BJ (cell line): ENCODE measurements at places on chromosomes 6 and 20.

GRCh38 chr6:78340755-78341154 lies 526.6 kb upstream of the IRAK1BP1 start:
- DNase-seq: no peak

GRCh38 chr6:135331002-135331401 lies 149.9 kb downstream of the MYB start:
- DNase-seq: no peak

GRCh38 chr6:111746983-111747382 lies 126.3 kb downstream of the FYN start:
- no peak for DNase-seq

DNA sequence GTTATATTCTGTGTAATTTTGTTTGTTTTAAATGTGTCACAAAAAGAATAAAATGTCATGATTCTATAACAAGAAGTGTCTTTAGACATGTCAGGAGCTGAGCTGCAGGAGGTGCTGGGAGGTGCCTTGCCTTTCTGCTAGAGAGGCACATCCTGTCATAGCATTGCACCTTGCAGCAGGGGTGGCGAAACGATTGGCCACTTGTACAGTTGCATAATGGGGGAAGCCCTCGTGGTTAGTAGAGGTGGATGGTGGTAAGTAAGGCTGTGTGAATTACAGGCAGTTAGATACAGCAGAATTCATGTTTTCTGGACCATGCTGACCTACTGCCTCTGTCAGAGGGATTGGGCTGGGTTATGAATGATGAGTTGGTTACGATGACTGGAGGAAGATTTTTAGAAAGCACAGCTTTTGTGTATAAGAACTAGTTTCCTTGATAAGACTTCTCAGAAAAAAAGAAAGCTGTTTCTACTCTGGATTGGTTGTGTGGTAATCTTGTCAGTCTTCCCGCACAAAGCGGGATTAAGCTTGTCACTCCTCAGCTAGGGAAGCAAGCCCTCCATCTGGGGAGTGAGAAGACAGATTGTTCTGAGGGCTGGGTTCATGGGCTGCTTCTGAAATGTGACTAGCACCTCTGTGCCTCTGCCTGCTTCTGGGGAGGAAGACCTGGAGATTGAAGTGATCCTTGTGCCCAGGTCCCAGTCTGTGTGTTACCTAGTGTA lies 74.9 kb downstream of the FOXO3 start:
- no peak for DNase-seq

GRCh38 chr20:25317351-25318075 lies 69.6 kb downstream of the PYGB start:
- no peak for DNase-seq

DNA sequence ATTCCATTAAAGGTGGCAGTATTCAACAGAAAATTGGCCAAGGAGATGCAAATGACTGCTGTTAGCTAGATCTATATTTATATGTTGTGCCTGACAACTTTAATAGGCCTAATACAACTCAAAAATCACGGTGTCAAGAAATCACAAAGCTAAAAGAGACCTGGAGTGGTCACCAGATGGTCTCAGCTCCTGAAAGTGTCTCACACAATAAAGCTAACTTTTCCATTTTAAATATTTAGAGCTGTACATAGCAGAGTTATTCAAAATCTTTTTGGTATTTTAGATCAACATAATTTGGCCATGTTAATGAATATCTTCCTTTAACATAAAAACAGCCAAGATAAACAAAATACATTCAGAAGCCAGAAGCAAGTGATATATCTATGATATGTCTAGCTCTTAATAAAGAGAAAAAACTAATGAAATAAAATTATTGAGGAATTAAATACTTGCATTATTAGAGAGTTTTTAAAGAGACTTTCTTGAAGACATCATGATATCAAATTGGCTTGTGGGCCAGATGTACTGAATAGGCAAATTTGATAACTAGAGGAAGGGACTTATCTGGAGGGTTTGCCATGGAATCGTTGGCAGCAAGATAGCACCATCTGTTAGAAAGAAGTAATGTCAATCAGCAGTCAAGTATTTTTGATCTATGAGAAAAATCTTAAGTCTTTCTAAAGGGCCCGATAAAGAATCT lies 84.9 kb upstream of the SCAF8 start:
- DNase-seq: no peak

- no peak for DNase-seq
Observed at GRCh38 chr6:44381739-44382138, 5.8 kb upstream of the CDC5L start.

- DNase-seq: no peak
Observed at GRCh38 chr20:51756653-51757052, 11.5 kb downstream of the ATP9A start.

GRCh38 chr20:53040693-53041589 lies 68.8 kb downstream of the TSHZ2 start:
- no peak for DNase-seq
